ENCODE measurements at places on chromosomes 1 and 21.
A peak's percentile ranks its signal among the peaks of the same experiment; 100 is the strongest.

DNA sequence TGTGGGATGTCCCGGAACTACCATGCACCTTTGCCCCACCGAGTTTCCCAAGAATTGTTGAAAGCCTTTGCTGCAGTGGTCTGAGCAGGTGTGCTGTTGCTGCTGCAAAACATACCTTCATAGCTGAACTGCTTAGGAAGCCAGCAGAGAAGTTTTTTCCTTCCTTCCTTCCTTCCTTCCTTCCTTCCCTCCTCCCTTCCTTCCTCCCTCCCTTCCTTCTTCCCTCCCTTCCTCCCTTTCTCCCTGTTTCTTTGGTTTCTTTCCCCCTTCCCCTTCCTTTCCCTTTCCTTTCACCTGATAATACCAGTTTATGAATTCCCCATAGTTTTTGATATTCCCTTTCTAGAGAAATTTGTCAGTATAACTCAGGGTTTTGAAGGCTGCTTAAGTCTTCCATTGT is 10.8 kb upstream of the SH3D21 start:
- DNase-seq: no peak

DNA sequence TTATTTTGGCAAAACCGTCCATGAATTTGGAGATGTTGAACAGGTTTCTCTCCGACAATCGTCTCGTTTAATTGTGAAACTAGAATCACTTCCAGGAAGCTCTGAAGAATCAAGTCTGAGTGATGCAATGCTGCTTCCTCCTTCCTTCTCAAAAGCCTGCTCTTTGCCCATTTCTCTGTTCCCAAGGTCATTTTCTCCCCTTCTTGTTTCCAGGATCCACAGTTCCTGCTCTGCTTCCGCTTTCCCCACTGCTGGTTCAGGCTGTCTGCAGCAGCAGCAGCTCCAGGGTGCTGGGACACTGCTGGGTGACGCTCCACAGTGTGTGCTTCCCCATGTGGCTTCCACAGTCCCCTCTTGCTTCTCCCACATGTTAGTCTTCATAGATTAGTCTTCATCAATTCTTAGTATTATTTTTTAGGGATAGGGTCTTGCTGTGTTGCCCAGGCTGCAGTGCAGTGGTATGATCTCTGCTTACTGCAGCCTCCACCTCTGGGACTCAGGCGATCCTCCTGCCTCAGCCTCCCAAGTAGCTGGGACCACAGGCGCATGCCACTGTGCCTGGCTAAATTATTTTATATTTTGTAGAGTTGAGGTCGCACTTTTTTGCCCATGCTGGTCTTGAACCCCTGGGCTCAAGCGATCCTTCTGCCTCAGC is 156.2 kb downstream of the DYRK1A start:
- DNase-seq: no peak

GRCh38 chr1:205979301-205979700 is 23.9 kb downstream of the RAB7B start:
- no peak for DNase-seq

DNA sequence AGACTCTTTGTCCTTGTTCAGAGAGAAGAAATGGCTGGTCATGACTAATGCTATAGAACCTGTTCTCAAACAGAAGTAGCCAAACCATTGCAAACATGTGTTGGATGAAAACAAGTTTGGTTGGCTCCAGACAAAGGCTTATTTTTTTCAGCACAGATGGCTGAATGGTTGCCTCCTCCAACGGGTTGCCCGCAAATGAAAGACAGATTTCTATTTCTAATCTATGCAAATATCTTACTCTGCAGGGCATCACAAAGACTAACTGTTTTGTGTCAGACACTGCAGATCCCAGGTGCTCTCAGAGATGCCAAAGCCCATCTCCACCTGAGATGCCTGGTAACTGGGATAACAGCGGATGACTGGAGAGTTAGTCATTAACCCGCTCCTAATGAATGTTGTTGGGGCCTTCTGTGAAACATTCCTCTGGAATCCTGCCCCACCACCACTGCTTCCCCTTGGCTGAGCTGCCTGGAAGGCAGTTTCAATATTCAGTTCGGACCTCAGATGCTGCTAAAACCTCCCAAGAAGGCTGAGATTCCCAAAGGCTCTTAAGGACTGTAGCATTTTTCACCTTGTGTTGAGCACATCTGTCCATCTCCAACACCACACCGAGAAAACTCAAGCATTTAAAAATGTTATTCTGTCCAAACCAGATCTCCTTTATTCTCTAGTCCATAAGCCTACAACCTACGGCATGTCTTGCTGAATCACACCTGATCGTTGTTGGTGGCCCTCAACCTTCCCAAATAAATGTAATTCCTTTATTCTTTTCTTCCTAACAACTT is 104.4 kb downstream of the PTPN14 start:
- DNase-seq: no peak

- no peak for DNase-seq
Measured at GRCh38 chr1:201127755-201128455, 921 bp upstream of the ASCL5 start.

GRCh38 chr1:30321246-30321910 is 402.0 kb downstream of the MATN1 start:
- DNase-seq: no peak

DNA sequence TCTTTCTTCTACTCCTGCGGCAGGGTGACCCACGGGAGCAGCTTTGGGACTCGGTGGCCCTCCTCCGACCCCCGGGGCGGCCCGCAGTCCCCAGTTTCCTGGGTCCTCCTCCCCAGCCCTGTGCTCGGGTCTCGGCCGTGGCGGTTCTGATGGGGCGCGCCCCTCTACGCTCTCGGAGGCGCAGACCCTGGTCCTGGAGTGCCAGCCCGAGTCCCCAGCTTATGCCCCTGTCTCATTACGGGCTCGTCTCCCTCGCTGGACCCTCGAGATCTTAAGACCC is 430 bp downstream of the BTG2 start:
- no peak for DNase-seq

DNA sequence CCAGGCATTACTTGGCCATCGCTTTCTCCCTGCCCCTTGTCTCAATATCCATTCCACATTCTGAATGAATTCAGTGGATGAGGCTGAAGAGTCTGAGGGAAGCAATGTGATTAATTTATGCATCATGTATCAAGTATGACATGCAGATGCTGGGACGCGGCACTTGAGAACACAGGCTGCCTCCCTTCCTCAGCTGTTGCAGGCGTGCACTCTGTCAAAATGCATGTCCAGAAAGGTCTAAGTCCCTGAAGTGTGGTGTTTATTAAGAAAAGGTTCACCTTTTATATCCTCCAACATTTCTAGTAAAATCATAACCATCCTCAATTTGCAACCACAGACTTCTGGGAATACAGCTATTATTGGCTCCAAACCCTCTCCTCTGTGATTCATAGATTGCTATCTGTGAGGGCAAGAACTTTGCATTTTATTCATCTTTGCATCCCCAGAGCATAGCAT is 22.6 kb upstream of the RAB3GAP2 start:
- DNase-seq: no peak

DNA sequence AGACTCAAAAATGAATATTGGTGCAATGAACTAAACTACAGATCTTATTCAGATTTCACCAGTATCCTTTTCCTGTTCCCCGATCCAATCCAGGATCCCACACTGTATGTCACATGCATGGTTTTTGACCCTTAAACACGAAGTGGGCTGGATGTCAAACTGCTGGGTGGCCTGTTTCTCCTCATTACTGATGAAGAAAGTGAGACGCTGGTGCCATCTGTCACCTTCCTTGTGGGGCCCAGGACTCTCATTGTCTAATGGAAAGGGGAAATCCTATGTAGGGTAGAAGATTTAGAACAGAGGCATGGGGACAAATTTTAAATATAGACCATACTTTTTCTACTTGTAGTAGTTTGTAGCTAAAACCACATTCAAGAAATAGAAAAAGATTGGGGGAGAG is 56.2 kb downstream of the DISC1 start:
- no peak for DNase-seq

GRCh38 chr1:12604114-12604874 is 13.7 kb downstream of the DHRS3 start:
- DNase-seq: peak; percentile 51

GRCh38 chr1:47478090-47478489 is 40.2 kb downstream of the FOXD2 start:
- DNase-seq: no peak

DNA sequence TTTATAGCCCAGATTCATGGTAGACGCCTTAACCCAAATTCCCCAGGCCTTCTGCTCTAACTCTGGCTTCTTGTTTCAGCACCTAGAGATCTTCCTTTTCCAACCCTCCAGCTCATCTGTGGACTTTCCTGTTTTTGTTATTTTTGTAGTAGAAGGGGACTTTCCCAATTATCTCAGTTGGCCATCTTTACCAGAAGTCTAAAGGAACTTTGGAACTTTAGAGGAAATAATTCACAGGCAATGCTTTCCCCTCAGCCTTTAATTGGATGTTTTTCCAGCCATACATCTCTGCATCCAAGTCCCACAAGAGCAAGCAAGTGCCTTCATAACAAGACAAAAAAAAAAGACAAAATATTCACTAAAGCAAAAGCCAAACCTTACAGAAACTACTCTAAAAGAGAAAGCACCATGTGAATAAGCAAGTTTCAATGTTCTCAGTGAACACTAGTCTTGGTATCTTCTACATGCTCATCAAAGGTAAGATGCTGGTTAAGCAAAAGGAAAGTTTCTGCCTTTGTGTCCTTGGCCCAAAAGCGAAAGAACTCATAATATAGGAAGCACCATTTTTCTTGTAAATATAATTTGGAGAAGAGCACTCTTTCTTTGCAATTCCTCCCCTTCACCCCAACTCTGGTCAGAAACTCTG is 377.3 kb downstream of the SETD4 start:
- no peak for DNase-seq

GRCh38 chr1:37171691-37172090 is 137.4 kb upstream of the GRIK3 start:
- DNase-seq: no peak

- DNase-seq: no peak
Measured at GRCh38 chr1:162696286-162696862, 64.1 kb downstream of the DDR2 start.

GRCh38 chr1:89098857-89099256 is 27.1 kb downstream of the GBP2 start:
- no peak for DNase-seq

- DNase-seq: peak; percentile 8
Measured at GRCh38 chr1:59020151-59020997, 236.5 kb upstream of the JUN start.

- DNase-seq: no peak
Measured at GRCh38 chr1:99004254-99004860, 304 bp downstream of the PLPPR5 start.

DNA sequence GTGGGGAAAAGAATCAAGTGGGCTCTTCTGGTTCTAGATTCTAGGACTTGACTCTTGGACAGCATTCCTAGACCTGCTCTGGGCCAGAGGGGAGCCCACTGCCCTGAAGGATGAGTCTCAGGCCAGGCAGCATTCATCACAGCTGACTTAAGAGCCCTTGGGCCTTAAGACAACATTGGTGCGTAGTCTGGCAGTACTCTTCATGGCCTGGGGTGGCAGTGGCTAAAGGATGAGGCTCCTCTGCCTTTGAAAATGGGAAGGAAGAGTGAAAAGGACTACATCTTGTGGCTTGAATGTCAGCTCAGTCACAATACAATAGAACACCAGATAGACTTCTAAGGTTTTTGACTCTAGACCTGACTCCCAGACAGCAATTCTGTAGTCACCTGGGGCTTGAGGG is 1415.1 kb upstream of the PRMT6 start:
- no peak for DNase-seq

- DNase-seq: no peak
Measured at GRCh38 chr1:178450871-178451270, 45.9 kb downstream of the CLEC20A start.

DNA sequence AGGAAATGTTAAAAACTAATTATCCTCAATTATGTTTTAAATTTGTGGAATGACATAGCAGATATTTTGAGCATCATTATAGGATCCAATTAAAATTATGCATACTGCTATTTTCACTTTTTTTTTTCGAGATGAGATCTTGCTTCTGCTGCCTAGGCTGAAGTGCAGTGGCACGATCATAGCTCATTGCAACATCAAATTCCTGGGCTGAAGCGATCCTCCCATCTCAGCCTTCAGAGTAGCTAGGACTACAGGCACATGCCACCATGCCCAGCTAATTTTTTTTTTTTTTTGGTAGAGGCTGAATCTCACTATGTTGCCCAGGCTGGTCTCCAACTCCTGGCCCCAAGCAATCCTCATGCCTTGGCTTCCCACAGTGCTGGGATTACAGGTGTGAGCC is 11.3 kb upstream of the SLC1A7 start:
- DNase-seq: no peak

Measured in effector memory CD4-positive, alpha-beta T cell (primary cell).